ENCODE measurements at places on chromosomes 13 and 19.

- DNase-seq, result no peak
Observed at GRCh38 chr13:73833325-73834070, 300.7 kb downstream of the KLF12 start.

- no peak for DNase-seq
Observed at GRCh38 chr13:26618726-26619125, 61.2 kb downstream of the WASF3 start.

- no peak for DNase-seq
Observed at GRCh38 chr19:6041991-6042481, 64.1 kb upstream of the RANBP3 start.

DNA sequence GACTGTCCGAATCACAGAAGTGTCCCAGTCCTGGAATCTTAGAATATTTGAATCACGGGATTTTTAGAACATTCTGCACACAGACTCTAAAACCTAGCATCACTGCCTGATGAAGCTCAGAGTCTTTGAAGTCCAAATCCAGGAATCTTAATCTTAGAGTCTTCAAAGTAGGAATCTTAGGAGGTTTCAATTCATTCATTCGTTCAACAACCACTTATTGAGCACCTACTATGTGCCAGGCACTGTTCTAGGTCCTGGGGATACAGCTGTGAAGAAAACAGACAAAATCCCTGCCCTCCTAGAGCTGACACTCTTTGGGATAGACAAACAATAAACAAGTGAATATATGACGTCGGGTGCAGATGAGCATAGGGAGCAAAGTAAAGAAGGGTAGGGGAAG is 1.7 kb downstream of the RTN2 start:
- no peak for DNase-seq

DNA sequence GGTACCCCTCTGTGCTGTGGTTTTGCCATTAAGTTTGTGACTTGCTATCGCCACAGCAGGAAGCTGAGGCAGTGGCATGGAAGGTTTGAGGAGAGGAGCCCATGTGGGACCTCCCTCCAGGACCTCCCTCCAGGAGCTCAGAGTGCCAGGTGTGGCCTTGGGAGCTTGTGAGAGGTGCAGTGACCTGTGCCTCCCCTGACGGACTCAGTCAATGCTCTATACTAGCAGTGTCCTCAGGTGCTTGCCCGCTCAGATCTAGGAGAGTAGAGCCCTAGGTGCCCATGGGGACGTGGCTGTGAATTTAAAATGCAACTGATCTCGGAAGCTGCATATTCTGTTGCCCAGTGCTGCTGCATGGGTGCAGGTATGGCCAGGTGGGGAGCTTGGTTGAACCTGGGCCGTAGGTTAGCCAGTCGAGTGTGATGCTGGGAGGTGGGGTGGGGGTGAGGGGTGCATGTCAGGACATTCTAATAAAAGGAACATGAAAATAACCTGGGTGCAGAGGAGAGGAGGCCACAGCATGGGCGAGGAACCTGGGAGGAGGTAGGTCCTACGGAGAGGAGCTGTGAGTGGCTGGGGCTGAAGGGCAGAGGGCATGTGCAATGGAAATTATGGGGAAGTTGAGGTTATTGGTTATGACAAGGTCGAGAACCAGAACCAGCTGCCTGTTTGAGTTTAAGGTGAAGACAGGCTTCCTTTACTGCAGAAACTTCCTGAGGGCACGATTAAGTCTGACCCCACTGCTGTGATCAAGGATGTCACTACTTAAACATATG is 41.6 kb downstream of the TEX29 start:
- DNase-seq, result no peak

- peak; percentile 60 for DNase-seq
Observed at GRCh38 chr19:44748426-44749254, at the start of gene BCL3. Gene BCL3 (plus strand): TSS chr19:44748708. CDS start chr19:44748791, 83 bp downstream.
